ENCODE measurements at places on chromosomes 11 and 22. TPM values are rescaled to one million over a fixed set of nuclear protein-coding genes. Genes with fewer than 3 reads are reported as not detected.

Gene PDXP
- total RNA-seq, result 42.3 TPM

- no peak for DNase-seq
Observed at GRCh38 chr11:33730716-33731115, 5.5 kb downstream of the CD59 start.

Gene NCF4
- not detected for total RNA-seq

Gene HINFP
- 13.7 TPM for total RNA-seq

Gene SCO2
- total RNA-seq, result not detected

DNA sequence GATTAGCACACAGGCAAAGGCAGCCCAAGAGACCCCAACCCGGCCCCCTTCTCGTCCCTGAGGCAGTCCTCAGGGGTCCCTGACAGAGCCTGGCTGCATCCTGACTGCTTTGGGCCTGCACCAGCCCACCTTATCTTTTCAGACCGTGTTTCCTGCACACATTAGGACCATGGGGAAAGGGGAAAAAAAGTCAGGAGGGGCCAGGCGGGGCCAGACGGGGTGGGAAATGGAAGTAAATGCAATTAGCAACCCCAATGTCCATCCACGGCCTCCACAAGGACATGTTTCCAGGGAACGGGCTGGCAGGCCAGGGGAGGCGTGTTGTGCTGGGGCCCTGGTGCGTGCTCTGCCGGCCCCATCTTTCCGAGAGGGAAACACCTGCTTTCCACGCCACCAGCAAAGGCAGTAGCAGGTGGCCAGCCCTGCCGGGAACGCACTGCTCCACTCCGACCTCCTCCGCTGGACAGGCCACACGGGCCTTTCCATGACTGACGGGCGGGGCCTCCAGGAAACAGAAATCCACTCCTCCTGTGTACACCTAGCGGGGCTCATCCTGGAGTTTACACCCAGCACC, 7.4 kb downstream of the EHD1 start:
- no peak for DNase-seq

- DNase-seq, result no peak
Observed at GRCh38 chr11:111334532-111335502, 36.5 kb downstream of the POU2AF3 start.

Gene TSGA10IP
- not detected for total RNA-seq

Gene KRTAP5-5
- total RNA-seq, result not detected

Gene SYTL2
- 25.7 TPM for total RNA-seq

GRCh38 chr22:42064629-42065028, 6.0 kb downstream of the NAGA start:
- no peak for DNase-seq

DNA sequence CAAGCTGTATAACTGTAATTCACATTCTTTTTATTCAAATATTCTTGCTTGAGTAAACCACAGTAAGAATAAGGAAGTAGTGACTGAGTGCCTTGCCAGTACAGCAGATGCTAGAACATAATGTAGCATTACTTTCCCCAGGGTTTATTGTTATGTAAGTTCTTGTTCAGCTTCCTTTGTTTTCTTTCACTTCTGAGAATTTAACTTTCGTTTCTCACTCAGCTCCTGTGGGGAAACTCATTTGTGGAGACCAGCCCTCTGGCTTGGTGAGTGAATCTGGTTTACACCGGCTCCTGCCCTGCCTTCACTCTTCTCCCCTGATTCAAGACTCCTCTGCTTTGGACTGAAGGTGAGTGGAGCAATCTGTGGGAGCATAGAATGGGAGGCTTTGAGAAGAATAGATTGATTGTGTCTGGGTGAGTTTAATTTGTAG, at the start of gene TRIM22:
Gene TRIM22 (plus strand): TSS at position 240 of the 433 bp plus-strand sequence. CDS start 6,443 bp downstream, outside the sequence.
- DNase-seq, result peak; percentile 56

Gene PLAAT5
- 1.6 TPM for total RNA-seq

DNA sequence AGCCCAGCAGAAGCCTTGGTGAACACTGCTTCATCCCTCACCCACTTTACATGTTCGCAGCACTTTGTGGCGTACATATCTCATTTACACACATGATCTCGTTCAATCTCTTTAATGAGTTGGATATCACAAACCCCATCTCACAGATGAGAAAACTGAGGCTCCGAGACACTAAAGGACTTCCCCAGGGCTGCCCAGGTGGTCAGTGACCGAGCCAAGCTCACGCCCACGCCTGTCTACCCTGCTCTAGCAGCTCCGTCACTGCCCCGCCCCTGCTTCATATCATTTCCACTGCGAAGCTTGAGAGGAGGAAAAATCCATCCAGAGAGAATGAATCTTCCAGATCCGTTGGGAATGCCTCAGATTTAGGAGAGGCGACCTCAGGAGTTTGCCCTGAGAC, 11.8 kb upstream of the DSCAML1 start:
- no peak for DNase-seq

Gene SMC1B
- total RNA-seq, result not detected

DNA sequence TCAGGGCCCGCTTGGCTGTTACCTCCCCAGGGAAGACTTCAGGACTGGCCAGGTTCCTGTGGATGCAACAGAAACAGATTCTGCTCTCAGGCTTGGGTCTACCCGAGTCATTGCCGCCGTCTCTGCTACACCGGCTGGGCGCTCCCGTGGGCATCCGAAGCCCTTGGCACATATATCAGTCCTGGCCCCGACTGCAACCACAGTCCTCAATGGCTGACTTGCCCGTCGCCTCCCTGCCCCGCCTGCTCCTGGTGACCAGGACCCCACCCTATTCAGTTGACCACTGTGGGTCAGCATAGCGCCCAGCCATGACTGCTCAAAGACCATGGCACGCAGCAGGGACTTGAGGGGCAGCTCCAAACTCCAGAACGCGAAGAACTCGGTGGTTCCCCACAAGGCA, 64.7 kb upstream of the SLC22A12 start:
- DNase-seq, result no peak

GRCh38 chr11:69095300-69095699, 46.6 kb downstream of the TPCN2 start:
- DNase-seq, result no peak

DNA sequence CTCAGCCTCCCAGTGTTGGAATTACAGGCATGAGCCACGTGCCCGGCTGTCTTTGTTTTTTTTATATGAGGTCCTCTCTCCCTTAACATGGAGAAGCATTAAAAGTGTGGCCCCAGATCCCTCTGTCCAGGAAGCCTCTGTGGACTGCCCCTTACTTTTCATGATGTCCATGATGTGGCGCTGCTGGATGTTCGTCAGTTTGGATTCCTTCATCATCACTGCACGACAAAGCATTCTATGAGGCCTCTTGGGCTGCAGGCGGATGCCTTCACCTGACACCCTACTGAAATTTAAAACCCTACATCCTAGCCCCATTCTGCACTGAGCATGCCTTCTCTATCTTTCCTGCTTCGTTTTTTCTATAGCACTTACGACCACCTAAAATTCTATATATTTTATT, 2.1 kb downstream of the C22orf23 start:
- no peak for DNase-seq

DNA sequence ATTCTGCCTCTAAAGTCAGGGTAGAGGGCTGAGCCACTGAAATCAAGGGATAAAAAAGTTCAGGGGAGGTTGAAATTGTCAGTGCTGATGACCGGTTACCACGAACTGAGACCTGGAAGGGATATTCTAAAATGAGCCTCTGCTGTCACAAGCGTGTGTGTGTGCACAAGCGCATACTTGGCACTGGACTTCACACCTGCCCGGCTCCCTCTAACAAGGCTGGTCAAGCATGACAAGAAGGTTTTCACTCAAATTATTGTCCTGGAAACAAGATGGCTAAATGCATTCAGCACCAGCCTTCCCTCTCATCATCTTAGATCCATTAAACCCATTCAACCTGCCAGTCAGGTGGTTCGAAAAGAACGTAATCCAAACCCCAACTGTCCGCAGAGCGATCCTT, 54.8 kb upstream of the CECR2 start:
- no peak for DNase-seq

- no peak for DNase-seq
Observed at GRCh38 chr11:132332521-132332920, 962.1 kb downstream of the NTM start.

- no peak for DNase-seq
Observed at GRCh38 chr11:17224727-17225126, 16.9 kb upstream of the PIK3C2A start.

DNA sequence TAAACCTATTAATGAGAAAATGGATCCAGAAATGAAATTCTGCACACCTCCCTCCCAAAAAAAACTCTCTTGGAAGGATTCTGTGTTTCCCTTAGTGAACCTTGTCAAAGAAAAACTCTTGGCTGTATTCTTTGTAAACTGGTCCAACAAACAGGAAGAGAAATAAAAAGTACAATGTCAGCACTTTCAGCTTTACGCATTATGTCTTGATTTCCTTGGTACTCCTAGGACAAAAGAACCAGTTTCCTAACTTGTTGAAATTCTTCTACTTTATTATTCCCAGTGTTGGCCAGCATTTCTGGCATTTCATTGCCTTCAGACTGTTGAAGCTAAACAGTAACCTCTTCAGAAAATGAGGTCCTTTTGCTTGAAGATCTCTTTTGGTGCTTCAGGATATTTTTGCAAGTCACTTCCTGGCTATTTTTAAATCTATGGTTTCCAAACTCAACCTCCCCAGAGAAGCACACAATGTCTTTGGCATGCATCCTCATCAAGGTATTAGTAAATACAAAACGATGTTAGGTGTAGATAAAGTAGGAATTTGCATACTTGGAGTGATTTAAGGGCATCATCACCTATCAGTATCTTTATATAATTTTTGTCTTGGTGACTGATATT, 342.7 kb downstream of the AASDHPPT start:
- no peak for DNase-seq

DNA sequence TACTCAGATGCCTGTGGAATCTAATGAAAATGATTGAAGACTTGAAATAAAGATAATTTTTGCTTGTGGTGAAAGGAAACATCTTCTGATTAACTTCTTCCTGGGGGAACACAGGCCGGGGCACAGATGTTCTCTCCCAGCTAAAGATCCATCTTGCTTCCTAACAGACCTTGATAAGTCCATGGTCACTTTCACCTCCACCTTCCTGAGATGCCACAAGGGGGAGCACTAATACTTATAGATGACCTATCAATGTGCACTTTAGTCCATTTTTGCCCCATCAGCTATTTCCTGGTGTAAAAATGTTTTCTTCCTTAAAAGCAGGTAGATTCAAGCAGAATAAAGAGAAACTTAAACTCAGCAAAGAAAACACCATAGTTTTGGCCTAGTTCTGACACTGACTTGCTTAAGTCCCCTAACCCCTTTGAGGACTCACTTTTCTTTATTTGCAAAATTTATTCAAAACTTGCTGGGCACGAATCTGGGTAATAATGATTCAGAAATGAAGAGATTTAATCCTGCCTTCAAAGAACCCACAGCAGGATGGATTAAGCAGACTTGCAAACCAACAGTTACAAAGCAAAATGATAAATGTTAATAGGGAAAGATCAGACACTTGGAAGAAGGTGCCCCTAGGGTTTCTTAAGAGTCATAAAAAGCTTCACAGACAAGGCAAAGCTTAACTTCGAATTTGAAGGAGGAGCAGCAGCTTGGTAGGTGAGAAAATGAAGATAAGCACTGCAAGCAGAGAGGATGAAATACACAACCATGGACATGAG, 158.7 kb downstream of the RAB38 start:
- peak; percentile 61 for DNase-seq

Gene INS
- not detected for total RNA-seq

- DNase-seq, result no peak
Observed at GRCh38 chr11:73412308-73412707, 36.1 kb downstream of the RELT start.

DNA sequence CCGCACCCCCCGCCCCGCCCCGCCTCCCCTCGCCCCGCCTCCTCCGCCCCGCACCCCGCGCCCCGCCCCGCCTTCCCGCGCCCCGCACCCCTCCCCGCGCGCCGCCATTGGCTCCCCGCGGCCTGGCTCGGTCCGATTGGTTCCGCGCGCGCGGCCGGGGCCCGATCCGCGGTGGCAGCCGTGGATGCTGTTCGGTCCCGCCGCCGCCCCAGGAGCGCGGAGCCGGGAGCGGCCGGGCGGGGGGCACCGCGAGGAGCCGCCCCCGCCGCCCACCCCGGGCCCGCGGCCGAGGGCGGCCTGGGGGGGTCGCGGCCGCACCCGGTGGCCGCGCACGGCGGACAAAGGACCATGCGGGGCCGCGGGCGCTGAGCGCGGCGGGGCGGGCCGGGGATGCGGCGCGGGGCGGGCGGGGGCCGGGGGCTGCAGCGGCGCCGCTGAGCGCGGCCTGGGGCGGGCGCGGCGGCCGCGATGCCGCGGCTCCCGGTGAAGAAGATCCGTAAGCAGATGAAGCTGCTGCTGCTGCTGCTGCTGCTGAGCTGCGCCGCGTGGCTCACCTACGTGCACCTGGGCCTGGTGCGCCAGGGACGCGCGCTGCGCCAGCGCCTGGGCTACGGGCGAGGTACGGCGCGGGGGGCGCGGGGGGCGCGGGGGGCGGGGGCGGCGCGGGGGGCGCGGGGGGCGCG, at the start of gene B4GALNT4:
Gene B4GALNT4 (plus strand): TSS at position 164 of the 683 bp plus-strand sequence. CDS start 305 bp downstream, at position 469.
- DNase-seq, result no peak

Gene TUBGCP6
- 19.8 TPM for total RNA-seq

- DNase-seq, result no peak
Observed at GRCh38 chr11:37616291-37616690, 1018.3 kb upstream of the RAG2 start.

Gene TENM4
- total RNA-seq, result 12.6 TPM

Gene C11orf68
- total RNA-seq, result 6.6 TPM

DNA sequence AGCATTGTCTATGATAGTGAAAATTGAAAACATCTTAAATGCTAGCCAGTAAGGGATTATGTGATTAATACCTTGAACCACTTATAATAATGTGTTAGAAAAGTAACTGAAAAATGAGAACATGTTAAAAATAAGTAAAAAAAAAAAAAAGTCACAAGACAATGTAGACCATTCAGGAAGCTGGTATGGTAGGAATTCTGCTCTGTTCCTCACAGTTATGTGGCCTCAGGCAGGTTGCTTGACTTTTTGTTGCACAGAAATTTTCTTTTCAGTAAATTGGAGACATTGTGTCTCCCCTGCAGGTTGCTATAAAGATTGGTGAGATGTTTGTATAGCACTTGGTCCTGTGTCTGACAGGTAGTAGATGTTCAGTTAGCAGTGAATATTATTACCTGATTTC, 17.3 kb upstream of the PLET1 start:
- peak; percentile 18 for DNase-seq

DNA sequence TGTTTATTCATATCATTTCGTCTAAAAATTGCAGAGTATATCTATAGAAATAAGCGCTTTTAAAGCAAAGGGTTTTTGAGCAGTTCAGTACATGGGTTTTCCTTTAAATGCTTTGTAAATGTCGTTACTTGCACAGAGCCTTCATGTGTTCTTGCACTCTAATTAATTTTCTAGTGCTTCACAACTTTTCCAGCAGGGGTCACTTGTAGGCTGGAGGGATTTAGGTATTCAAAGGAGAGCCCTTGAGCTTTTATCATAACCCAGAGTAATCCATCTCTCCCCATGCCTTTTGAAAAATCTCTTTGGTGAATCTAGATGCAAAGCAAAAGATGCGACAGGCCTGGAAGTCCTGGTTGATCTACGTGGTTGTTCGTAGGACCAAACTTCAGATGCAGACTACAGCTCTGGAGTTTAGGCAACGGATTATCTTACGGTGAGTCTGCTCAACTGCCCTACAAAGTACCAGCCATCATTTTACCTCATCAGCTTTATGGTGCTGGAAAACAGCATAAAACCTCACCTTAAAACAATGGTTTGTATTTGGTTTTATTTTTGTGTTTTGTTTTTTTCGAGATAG, 60.4 kb downstream of the SFI1 start:
- DNase-seq, result no peak

Gene OR8D4
- not detected for total RNA-seq

- DNase-seq, result no peak
Observed at GRCh38 chr22:42630901-42631602, 9.3 kb downstream of the ATP5MGL start.

Gene OR5T1
- not detected for total RNA-seq

- no peak for DNase-seq
Observed at GRCh38 chr11:95415837-95416304, 184.9 kb upstream of the SESN3 start.

GRCh38 chr22:37982938-37983859, 1.2 kb downstream of the SOX10 start:
- no peak for DNase-seq

Measured in epithelial cell of proximal tubule (primary cell).